ENCODE measurements at places on chromosomes 7 and 10.

GRCh38 chr7:43363035-43363791 lies 219.7 kb upstream of the STK17A start:
- DNase-seq = peak; percentile 61

DNA sequence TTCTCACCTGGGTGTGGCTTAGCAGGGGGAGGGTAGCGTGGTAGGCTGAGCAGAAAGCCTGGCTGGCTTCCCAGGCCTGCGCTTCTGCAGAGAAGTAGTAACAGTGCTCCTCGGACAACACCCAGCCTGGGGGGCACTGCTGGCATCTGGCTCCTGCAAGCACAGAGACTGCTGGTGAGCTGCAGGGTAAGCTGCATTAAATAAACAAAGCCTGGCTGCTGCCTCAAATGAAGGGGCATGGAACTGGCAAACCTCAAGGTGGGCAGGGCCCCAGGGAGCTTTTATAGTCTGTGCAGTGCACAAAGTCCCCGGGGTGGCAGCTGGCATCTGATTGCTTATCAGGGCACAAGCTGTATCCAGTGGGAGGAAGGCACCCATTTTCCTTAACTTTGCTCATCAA lies 3.9 kb downstream of the KLRG2 start:
- no peak for DNase-seq

DNA sequence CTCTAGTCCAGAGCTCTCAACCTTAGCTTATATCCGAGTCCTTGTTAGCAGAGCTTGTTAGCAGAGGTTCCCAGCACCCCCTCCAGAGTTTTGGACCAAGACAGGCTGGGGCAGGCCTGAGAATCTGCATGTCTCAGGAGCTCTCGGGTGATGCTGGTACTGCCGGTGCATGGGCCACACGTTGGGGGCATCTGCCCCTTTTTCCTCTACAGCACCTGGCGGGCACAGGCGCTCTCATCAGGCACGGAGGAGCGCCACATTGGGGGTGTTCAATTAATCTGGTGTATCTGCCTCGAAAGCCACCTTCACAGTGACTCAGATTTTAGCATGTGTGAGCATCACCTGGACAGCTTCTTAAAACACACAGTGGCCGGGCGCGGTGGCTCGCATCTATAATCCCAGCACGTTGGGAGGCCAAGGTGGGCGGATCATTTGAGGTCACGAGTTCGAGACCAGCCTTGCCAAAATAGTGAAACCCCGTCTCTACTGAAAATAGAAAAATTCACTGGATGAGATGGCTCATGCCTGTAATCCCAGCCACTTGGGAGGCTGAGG lies 117.7 kb downstream of the ELFN1 start:
- no peak for DNase-seq

DNA sequence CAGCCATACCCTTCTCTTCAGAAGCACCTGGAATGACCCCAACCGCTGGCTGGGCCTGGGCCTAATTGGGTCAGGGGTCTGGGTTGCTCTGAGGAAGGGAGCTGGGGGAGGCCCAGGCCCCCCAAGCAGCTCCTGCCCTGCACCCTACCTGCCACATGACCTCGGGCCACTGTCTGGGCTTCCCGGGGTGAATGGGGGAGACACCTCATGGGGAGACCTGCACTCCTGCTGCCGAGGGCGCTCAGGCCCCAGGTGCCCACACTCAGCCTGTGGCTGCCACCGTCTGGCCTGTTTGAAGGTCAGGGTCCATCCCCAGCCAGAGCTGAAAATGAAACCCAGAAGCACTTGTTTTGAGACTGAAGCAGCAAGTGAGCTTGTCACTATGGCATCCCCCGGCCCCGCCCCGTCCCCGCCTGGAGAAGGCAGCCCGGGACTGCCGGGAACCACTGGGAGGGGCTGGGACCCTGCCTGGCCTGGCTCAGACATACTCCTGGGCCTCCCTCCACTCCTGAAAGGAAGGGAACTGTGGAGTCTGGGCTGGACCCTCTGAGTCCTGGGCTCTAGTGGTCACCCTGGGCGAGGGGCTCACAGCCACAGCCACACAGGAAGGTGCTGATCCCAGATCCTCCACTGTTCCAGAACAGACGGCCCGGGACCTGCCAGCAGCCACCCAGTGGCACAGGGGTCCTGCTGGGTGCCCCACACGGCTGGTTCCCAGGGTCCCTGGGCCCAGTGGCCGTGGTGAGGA lies 7.4 kb upstream of the MICALL2 start:
- no peak for DNase-seq

GRCh38 chr10:101558671-101559595 lies 29.1 kb downstream of the POLL start:
- DNase-seq = no peak

DNA sequence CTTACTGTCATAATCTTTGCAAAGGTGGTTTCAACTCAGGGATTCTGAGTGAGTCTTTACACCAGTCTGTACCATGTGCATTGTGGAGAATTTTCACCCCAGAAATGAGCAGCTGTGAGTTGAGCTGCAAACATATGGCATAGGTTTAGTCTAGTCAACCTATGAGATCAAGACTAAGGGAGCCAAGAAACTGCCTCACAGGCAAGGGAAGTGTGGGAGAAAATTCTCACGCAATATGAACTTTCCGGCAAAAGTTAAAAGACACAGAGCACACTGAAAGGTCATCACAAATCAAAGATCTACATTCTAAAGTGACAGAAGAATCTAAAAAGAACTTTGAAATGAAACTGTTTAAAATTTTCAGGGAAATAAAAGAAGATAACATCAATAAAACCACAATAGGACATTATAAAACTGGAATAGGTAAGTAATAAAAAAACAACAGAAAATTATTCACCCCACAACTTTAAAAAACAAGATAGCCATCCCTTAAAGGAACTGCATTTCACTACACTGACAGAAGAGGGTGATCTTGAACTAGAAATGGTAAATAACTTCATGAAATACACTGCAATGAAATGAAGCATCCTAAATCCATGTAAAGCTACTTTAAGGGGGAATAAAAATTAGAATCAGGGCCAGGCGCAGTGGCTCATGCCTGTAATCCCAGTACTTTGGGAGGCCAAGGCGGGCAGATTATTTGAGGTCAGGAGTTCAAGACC lies 63.5 kb downstream of the LGI1 start:
- DNase-seq = no peak

GRCh38 chr10:62587011-62587410 lies 212.8 kb downstream of the ZNF365 start:
- DNase-seq = no peak

DNA sequence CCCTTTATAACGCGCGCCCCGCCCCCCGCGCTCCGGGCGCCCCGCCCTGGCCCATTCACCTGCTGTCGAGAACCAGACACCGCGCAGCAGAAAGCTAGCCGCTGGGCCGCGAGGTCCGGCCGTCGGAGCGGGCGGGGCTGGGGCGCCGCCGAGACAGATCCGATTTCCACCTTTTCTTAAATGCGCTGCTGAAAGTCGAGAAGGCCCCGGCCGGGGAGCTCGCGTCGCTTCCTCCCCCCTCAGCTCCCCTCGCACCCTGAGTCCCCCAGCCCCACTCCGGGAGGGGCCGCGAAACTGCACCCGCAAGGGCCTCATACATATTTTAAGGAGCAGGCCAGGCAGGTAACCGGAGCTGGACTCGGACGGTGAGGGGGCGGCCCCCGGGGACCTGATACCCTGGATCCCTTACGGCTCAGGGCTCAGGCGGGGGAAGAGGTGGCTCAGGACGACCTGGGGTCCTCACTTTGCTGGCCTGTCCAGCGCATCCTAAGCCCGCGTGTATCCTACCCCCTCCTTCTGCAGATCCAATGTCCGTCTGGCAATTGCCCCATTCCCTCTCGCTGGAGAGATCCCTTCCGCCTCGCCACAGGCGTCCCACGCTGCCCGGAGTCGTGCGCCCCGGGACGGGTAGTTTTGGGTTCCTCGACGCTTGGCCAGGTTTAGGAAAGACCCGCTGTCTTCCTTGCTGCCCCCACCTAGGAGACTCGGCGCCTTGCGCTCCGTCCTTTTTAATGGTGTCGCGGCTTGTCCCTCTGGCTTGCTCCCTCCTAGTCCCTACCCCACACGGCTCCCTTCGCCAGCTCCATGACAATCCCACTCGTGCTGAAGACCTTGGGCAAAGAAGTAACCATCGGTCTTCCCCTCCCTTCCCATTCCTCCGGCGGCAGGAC lies 170.6 kb downstream of the UBE2H start:
- DNase-seq = peak; percentile 55

All from NCI-H774 (cell line).